GF-D8 (cell line): ENCODE measurements at places on chromosomes 16 and 17.

GRCh38 chr17:50169121-50169764 is 3.4 kb downstream of the SGCA start:
- no peak for DNase-seq

- no peak for DNase-seq
These were observed 146.9 kb downstream of the ANKFN1 start for GRCh38 chr17:56300144-56300543.

DNA sequence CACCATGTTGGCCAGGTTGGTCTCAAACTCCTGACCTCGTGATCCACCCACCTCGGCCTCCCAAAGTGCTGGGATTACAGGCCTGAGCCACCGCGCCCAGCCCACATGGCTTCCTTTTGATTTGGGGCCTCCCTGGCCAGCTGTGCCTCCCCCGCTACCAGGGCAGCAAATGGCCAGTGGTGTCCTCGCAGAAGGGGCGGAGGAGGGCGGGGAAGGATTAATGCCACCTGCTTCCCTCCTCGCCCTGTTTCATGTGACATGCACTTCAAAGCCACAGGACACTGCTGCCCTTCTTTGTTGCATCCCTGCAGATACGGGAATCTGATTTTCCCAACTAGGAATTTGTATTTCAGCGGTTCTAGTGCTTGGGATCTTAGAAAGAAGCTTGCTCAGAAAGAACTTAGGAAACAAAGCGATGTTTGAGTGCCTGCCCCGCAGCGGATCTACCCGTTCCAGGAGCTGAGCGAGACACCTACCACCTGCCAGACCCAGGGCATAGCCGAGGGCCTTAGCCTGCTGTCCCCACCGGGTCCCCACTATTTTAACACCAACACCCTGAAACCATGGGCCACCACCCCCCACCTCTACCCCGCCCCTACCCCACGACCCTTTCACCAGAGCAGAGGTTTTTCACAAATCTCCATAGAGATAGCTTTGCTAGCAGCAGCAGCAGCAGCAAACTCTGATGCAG is 37.7 kb upstream of the CCDC182 start:
- no peak for DNase-seq

DNA sequence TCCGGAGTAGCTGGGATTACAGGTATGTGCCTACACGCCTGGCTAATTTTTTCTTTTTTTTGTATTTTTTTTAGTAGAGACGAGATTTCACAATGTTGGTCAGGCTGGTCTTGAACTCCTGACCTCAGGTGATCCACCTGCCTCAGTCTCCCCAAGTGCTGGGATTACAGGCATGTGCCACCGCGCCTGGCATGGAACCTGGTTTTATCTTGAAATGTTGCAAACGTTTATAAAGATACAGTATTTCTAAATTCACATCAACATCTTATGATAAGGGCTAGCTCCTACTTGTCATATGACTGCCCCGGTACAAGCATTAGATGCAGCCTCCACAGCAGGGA is 1.5 kb upstream of the IST1 start:
- DNase-seq, result no peak

DNA sequence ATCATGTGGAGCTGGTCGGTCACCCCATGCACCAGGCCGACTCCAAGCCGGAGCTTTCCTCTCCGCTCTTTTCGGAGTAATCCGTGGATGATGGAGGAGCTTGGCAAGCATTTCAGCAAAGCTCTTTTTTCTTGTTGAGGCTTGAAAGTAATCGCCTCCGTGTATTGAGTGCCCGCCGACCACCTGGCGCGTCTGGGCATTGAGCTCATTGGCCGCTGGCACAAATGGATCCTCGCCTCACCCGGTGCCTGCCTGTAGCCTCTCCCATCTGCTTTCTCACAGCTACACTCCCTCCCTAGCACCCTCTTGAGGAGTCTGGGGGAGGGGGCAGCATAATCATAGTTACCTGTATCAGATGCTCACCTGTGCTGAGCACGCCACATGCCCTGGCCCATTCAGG is 148.9 kb downstream of the CMIP start:
- no peak for DNase-seq

GRCh38 chr16:79201436-79201835 is 399.1 kb downstream of the MAF start:
- no peak for DNase-seq

GRCh38 chr17:78970834-78971755 is 8.6 kb downstream of the LGALS3BP start:
- DNase-seq, result peak; percentile 11

DNA sequence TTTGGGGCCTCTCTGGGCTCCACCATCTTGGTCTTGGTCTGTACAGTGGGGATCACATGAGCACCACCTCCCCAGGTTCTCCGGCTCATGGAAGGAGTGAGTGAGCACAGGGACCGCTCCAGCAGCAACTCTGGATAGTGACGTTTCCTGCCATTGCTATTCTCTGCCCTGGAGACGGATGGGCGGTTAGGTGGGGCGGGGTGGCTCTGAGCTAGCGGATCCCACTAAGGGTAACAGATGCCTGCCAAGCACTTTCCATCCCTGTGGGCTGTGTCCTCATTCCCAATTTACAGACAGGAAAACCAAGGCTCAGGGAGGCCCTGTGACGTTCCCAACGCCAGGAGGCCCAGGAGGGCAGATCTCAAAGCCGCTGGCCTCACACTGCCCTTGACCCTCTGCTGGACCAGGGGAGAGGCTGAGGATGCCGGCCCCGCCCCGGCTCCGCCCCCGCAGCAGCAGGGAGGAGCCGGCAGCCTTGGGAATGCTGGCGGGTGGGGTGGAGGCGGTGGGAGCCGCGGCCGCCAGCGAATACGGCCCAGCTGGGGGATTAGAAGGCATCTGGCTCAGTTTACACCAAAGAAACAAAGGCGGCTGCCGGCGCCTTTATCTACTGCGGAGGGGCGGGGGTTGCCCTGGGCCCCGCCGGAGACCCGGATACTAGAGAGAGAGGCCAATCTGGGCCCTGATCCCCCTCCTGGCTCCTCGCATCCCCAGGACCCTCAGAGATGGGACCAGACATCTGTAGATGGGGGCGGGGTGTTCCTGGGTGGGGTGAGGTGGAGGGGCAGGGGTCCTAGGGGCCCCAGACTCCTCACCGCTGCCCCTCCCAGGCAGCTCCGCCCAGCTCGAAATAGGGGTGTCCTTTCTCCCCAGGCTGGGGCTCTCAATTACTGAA is 122.3 kb upstream of the CIBAR2 start:
- no peak for DNase-seq

- no peak for DNase-seq
These were observed 11.9 kb downstream of the TMEM94 start for GRCh38 chr17:75468291-75468754.

GRCh38 chr17:83069931-83070742 is 9.3 kb upstream of the METRNL start:
- no peak for DNase-seq

DNA sequence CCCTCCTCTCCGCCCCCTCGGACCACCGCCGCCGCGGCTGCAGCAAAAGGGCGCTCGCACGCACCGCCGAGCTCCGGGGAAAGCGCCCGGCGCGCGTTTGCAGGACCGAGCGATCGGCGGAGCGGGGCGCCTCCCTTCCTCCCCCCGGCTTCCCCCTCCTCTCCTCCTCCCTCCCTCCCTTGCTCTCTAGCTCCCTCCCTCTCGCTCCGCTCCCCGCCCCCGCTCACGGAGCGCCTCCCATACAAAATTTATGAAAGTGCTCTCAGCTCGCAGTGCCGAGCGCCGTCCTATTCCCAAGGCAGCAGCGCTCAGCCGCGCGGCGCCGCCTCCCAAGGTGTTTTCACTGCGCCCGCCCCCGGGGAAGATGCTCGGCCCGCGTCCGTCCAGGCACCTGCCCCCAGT is at the start of gene RTN4RL1:
RTN4RL1 (minus strand) TSS at position 115 of the 402 bp plus-strand sequence. CDS start 469 bp downstream, outside the sequence.
- no peak for DNase-seq

GRCh38 chr16:47728205-47728604 is 267.1 kb downstream of the PHKB start:
- DNase-seq, result no peak

- no peak for DNase-seq
These were observed 84.1 kb downstream of the RAB11FIP4 start for GRCh38 chr17:31475378-31476162.

DNA sequence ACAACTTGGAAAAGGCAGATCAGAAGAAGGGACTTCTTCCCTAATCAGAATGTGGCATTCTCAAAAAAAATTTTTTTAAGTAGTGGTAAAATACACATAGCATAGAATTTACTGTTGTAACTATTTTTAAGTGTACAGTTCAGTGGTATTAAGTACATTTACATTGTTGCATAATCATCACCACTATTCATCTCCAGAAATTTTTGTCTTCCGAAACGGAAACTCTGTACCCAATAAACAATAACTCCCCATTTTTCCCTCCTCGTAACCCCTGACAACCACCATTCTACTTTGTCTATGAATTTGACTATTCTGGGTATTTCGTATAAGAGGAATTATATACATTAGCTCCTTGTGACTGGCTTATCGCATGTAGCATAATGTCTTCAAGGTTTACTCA is 18.9 kb downstream of the METTL9 start:
- DNase-seq, result no peak

DNA sequence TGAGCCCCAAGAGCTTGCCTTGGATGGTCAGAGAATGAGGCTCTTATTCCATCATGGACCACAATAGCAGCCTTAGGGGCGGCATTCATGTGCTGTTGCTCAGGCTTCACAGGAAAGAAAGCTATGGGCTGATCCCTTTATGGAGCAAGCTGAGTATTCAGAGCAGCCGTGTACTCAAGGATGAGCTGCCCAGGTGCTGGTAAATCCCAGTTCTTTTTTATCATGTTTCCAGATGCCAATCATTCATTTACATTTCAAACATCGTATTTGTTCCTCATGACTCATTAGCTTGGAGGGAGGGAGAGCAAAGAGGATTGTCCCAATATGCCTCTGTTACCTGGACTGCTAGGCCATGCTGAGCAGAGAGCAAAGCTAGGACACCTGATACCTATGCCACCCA is 475.7 kb downstream of the SHISA9 start:
- DNase-seq, result no peak

- peak; percentile 70 for DNase-seq
These were observed 432 bp downstream of the ZNF276 start for GRCh38 chr16:89721546-89722391.

GRCh38 chr16:49886554-49887094 is 30.7 kb upstream of the ZNF423 start:
- no peak for DNase-seq

DNA sequence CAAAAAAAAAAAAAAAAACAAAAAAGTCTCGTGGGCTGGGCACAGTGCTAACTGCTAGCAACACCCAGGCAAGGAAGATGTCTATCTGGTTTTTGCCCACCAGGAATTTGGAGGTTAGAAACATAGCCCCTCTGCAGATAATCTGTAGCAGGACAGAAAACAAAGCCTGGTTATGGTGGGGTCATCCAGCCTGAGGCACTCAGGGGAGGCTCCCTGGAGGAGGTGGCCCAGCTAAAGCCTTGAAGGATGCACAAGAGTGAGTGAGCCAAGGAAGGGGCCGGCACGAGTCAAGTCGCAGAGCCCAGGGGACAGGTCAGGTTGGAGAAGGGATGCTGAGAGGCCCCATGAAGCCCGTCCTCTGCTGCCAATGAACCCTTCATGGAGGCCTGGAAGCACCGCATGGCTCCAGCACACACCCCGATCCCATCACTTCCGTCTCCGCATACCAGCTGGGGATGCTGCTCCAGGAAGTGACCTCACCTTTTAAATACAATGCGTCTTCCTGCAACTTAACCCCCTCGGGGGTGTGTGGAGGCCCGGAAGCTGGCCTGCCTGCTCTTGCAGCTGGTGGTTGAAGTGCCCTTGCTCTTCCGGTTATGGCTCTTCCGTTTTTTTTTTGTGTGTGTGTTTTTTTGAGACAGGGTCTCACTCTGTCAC is 86.5 kb downstream of the ENGASE start:
- peak; percentile 10 for DNase-seq
